ENCODE measurements at places on chromosomes 13 and 19.

DNA sequence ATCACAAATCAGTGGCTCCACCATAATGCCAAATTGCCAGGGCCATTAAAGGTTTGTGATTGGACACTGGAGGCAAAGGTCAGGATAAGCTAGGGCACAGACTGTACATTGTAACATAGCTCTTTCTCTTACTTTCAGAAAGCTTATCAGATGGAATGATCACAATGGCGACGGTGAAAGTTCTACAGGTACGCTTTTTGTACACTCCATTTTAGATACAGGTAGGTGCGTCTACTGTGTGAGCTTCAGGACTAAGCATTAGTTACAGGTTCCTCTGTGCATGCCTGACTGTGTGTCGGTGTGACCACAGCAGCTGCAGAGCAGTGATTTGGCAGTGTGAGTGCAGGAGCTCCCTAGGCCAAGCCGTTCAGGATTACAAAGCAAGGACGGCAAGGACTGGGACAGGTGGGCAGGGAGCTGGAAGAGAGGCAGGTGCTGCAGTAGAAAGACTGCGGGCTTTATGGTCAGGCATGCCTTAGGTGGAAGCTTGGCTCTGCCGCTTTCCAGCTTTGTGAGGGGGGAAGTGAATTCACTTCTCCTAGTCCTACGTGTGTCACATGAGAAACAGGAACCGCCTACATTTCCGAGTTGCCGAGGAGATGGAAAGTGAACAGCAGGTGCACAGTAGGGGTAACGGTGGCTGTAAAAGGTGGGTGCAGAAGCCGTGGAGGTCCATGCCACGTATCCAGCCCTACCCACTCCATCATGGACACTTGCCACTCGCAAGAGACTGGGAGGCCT lies 49.6 kb downstream of the MRPL57 start:
- no peak for DNase-seq

DNA sequence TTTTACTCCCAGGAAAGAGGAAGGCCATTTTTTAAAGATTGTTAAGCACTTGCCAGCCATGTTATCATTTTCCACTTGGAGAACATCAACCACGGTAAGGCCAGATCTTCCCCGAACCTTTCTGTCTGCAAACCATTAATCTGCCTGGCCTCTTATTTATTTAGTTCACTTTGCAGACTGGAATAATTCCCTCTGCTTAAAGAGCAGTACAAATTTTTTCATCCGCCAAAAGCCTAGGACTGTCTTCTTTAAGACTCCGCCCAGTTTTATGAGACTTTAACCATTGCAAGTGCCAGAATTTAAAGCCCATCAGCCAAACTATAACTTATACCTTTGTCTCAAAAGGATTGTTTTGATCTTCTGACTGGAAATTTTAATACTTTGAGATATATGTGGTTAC lies 426.3 kb downstream of the KCTD12 start:
- no peak for DNase-seq

- DNase-seq = no peak
Observed at GRCh38 chr13:77595166-77595810, 59.8 kb downstream of the SCEL start.

DNA sequence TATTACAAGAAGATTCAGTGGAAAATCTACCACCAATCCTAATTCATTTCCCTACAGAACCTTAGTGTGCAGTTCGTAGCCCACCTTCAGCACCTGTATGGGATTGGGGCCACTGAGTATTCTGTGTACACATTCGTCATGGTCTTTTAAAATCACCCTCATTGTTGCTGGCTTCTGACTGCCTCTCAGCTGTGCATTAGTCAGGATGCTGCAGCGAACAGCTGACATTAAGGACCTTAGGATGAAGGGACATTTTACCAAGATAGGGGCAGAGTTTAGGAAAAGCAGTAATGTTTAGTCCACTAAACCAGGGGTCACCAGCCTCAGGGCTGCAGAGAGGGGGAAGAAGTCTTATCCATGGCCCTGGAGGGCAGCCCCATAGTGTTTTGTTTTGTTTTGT lies 176.5 kb downstream of the COL4A1 start:
- DNase-seq = no peak

DNA sequence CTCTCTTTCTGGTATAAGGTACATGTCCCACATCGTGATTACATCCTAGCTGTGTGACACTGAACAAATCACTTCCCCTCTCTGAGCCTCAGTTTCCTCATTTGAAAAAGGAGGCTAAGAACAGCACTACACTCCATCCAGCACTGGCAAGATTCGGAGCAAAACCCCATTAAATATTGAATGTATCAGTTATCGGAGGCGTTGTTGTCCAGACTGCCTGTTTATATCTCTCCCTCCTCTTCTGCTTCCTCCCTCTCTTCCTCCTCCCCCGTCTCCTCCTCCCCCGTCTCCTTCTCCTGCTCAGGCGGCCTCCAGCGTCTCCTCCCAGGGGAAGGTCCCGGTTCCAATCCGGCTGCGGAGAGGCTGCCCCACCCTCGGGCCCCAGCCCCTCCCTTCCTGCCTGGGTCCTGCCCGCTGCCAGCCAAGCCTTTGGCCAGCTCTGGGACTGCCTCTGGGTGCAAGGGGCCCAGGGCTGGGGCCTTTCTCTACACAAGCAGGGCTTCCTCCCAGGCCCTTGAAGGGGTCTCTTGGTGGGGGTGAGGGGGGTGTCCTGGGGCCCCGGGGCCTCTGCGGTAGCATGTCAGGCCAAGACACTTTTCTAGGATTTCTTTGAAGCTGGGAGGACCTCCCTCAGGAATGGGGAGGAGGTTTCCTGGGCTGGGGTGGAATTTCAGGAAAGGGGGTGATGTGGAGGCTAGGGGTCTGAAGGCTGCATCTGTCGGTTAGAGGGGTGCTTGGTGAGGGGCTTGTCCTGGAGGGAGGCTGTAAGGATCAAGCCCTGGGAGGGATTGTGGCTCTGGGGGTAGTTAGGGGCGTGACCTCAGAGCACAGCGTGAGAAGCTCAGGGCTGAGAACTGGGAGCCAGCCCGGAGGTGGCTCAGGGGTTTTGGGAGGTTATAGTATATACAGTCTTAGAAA lies 1.9 kb downstream of the RRAS start:
- no peak for DNase-seq

- no peak for DNase-seq
Observed at GRCh38 chr13:31442571-31442970, 242.8 kb downstream of the B3GLCT start.

- no peak for DNase-seq
Observed at GRCh38 chr13:40192452-40192851, 474.0 kb downstream of the FOXO1 start.
